ENCODE measurements at places on chromosomes 5 and 9. TPM values are rescaled to one million over a fixed set of nuclear protein-coding genes. Genes with fewer than 3 reads are reported as not detected.

CLIC3 gene
- polyA plus RNA-seq, result 0.34 TPM

PCDHGA1 gene
- 0.79 TPM for polyA plus RNA-seq

CHSY3 gene
- polyA plus RNA-seq, result 4.6 TPM

BTNL9 gene
- polyA plus RNA-seq, result 4.2 TPM

EDIL3 gene
- polyA plus RNA-seq, result 61.2 TPM

PDE8B gene
- polyA plus RNA-seq, result 6.4 TPM

PAEP gene
- polyA plus RNA-seq, result not detected

HSPA4 gene
- 159 TPM for polyA plus RNA-seq

DMGDH gene
- 3.5 TPM for polyA plus RNA-seq

ZNF608 gene
- 36.9 TPM for polyA plus RNA-seq

CBY3 gene
- 0.26 TPM for polyA plus RNA-seq

RNF224 gene
- 12.4 TPM for polyA plus RNA-seq

ZNG1F gene
- polyA plus RNA-seq, result 18.9 TPM

PTGDS gene
- 37.2 TPM for polyA plus RNA-seq

GCNT1 gene
- polyA plus RNA-seq, result 1.6 TPM

SVEP1 gene
- 8.7 TPM for polyA plus RNA-seq

AQP3 gene
- polyA plus RNA-seq, result 46.7 TPM

SOX30 gene
- polyA plus RNA-seq, result 0.60 TPM

PHF24 gene
- 0.24 TPM for polyA plus RNA-seq

PLPPR1 gene
- polyA plus RNA-seq, result 17.7 TPM

GALNT12 gene
- 4.1 TPM for polyA plus RNA-seq

SLC2A6 gene
- polyA plus RNA-seq, result 0.76 TPM

SLC12A2 gene
- polyA plus RNA-seq, result 45.2 TPM

CCL19 gene
- polyA plus RNA-seq, result not detected

ENTREP1 gene
- 4.1 TPM for polyA plus RNA-seq

ADAMTS13 gene
- 7.1 TPM for polyA plus RNA-seq

GLRA1 gene
- not detected for polyA plus RNA-seq

SLC6A19 gene
- polyA plus RNA-seq, result 60.5 TPM

TMEM252 gene
- polyA plus RNA-seq, result 4.3 TPM

SIT1 gene
- not detected for polyA plus RNA-seq

C9orf153 gene
- 0.09 TPM for polyA plus RNA-seq

FAT2 gene
- 11.2 TPM for polyA plus RNA-seq
